Stimulated activated CD4-positive, alpha-beta T cell treated with anti-CD3 and anti-CD28 coated beads, Interleukin-1b, Interleukin-23, amount 100 ng/mL, for 1 hour (primary cell): ENCODE measurements at places on chromosomes 1 and 21.
A peak's percentile ranks its signal among the peaks of the same experiment; 100 is the strongest.

GRCh38 chr1:228445843-228446650 lies 29.4 kb upstream of the TRIM17 start:
- DNase-seq = no peak

DNA sequence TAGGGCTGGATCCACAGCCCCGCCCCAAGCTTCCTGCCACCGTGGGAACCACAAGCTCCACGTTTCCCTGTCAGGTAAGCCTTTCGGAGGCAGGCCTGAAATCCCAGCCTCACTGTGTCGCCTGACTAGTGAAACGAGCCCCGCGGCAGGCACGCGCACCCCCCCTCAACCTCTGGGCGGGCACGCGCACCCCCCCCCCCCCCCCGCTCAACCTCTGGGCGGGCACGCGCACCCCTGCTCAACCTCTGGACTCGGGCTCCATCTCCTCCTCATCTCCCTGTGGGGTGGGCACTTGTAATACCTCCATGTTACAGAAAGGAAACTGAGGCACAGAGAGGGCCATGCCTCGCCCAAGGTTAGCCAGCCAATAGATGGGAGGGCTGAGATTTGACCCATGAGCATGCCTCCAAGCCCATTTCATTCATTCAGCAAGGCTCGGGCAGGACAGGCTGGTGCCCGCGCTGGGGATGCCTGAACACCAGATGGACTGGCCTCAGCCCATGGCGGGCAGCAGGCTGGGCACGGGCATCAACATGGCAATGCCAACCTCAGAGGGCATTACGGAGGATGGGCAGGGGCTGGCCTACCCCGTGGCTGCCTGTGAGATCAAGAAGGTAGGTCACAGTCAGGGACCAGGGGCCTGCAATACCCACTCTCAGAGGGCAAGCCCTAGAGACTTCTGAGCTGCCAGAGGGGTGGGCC lies 4.7 kb downstream of the CFAP410 start:
- DNase-seq = no peak

GRCh38 chr1:205575294-205575885 lies 56.4 kb downstream of the ELK4 start:
- no peak for DNase-seq

GRCh38 chr1:39410915-39411436 lies 80.5 kb upstream of the BMP8A start:
- peak; percentile 16 for DNase-seq

DNA sequence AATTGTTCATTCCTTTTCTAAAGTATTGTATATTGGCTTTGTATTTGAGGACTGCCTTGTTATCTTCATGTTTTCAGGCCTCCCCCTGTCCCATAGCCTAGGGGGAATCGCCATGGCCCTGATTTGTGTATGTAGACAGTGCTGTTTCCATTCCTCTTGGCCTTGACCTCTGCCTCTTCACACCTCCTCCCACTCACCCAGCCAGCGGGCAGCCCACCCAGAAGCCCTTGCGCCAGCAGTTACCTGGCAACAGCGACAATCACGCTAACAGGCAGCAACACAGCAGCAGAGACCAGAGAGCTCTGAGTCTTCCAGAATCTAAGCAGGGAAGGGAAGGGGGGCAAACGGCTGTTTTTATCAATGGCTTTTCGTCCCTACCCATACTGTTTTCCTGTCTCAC lies 50.0 kb upstream of the NPL start:
- no peak for DNase-seq

- no peak for DNase-seq
Observed at GRCh38 chr1:27435566-27436203, 43.3 kb downstream of the GPR3 start.

GRCh38 chr1:151457911-151458801 lies 1.1 kb downstream of the POGZ start:
- peak; percentile 26 for DNase-seq

- no peak for DNase-seq
Observed at GRCh38 chr1:165862448-165862847, 35.0 kb downstream of the UCK2 start.

- DNase-seq = no peak
Observed at GRCh38 chr1:27026621-27027574, 14.2 kb upstream of the TENT5B start.

GRCh38 chr1:205809942-205810345 lies 3.1 kb downstream of the SLC41A1 start:
- no peak for DNase-seq

DNA sequence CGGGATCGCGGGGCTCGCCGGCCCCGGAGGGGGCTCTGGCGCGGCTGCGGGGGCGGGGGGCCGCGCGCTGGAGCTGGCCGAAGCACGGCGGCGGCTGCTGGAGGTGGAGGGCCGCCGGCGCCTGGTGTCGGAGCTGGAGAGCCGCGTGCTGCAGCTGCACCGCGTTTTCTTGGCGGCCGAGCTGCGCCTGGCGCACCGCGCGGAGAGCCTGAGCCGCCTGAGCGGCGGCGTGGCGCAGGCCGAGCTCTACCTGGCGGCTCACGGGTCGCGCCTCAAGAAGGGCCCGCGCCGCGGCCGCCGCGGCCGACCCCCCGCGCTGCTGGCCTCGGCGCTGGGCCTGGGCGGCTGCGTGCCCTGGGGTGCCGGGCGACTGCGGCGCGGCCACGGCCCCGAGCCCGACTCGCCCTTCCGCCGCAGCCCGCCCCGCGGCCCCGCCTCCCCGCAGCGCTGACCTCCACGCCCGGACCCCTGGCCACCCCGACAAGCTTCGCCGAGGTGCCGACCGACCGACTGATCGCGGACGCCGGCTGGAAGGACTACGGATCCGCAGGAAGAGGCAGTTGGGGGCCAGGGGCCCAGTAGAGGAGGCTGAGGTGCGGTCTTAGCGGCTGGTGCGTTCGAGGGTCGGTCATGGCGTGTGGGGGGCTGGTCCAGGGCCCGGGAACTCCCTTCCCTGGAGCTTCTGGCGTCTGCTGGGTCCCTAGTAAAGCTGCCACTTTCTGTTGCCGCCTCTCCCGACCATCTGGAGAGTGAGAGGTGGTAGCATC lies 711 bp downstream of the TRNP1 start:
- DNase-seq = no peak

DNA sequence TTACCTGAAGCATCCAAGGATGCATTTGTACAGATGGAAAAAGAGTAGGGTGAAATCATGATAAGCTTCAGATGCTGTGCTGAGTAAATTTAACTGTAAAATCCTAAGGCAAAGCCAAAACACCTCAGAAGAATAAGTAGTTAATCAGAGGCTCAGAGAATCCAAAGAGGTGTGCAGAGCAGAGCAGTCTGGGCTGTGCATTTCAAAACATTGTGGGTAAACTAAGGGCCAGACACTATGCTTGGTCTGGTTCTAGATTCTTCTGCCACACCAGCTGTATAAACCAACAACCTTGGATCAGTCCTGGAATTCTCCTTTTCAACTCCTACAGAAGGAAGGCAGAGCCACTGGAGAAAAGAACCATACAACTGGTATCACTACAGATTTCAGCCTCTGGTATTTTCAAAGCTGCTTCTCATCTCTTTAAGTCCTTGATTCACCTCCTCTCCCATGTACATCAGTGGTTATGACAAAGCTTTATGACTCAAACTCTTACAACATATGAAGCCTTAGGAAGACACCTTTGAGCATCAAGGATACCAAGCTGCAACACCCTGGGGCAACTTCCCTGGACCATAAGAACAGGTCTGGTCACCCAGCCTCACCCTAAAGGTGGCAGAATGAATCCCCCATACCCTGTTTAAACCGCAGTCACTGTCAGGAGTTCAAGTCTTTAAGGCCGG lies 11.6 kb upstream of the HIPK1 start:
- DNase-seq = no peak

DNA sequence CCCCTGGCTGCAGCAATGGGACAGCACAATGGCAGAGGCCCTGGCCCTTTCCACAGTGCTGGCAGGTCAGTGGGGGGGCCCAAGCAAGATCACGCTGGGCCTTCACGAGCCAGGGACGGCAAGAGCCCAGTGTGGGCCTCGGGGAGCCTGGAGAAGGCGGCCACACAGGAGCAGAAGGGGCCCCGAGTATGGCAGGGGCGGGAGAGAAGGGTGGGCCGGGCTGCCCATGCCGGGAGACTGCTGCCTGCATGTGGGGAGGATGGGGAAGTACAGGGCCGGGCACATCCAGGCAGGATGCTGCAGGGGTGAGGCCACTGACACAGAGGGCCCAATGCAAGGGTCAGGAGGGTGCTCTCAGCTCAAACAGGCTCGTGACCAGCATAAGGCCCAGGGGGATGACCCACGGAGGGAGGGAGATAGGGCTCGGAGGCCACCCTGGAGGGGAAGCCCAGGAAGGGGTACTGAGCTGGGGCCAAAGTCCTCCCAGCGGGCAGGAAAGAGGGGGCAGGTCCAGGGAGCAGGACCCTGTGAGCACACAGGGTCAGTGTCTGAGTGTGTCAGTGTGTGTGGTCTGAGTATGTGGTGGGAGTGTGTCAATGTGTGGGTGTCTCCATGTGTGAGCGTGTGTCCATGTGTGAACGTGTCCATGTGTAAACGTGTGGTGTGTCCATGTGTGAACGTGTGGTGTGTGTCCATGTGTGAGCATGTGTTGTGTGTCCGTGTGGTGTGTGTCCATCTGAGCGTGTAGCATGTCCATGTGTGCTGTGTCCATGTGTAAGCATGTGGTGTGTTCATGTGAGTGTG lies 13.1 kb downstream of the SLC19A1 start:
- DNase-seq = no peak

GRCh38 chr1:242787968-242788367 lies 263.5 kb upstream of the PLD5 start:
- no peak for DNase-seq

DNA sequence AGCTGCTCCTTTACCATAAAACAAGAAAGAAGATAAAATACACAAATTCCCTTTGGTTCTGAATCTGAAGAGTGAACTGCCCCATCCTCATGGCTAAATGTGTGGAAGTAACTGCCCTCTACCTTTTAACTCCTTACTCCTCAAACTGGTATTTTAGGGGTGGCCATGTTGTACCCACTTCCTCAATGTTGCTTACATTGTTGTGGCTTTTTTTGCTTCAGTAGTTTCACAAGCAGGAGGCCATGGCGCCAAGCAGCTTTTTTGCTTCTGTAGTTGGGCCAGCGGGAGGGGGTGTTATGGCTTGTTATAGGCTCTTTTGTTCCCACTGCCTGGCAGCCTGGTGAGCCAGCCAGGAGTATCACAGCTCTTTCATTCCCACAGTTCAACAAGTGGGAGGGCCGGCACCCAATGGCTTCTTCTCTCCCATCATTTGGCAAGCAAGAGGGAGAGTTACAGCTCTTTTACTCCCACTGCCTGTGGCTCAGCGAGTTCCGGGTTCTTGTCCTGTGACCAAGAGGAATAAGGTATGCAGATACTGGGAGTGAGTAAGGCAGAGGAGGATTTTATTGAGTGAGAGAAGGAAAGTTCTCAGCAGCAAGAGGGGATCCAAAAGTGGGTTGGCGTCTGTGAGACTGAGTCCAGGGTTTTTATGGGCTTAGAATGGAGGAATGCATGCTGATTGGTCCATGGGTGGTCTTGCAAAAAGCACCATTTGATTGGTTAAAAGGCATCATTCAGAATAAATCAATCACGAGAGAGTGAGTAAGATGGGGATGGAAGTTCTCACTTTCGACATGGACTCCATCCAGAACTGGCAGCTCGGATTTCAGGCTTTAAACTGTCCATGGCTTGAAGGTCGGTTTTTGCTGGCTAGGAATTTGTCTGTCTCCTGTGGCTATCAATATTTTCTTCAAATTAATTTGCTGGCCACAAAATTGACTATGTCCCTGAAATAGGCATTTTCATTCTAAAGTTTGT lies 429.6 kb downstream of the HLX start:
- DNase-seq = no peak

- no peak for DNase-seq
Observed at GRCh38 chr1:15736038-15736891, at the start of gene SLC25A34. Gene SLC25A34 (plus strand): TSS chr1:15736258. CDS start chr1:15736486, 228 bp downstream.

- no peak for DNase-seq
Observed at GRCh38 chr1:202643397-202644218, 66.6 kb downstream of the SYT2 start.

DNA sequence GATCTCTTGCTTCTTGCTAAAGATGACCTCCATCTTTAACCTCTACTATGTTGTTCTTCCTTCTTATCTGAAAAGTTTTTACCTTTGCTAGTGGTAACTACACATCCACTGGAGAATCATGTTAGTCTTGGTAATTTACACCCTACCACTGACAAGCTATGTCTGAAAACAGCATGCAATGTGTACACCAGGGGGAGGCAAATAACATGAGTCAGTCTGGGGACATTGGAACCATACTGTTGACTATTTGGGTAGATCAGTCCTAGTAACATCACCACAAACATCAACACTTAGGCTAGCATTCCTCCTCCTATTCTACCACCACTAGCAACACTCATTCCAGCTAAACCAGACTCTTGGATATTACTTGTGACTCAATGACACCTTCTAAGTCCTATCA lies 549.0 kb downstream of the KCNT2 start:
- DNase-seq = no peak

DNA sequence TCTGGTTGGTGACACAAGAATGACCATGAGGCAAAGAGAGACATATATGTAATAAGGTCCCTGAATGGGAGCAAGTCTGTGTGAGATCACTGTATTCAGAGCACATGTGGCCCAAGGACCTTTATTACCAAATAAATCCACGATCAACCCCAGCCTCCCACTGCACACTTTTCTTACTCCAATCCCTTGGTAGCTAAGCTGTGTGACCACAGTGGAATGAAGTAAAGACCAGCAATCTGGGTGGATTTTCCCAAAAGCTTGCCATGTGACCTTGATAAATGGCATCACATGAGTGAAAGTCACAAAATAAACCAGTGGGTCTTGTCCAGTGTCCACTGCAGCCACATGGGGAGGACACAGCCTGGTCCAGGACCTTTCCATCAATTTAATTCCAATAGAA lies 36.7 kb upstream of the TLR5 start:
- no peak for DNase-seq

DNA sequence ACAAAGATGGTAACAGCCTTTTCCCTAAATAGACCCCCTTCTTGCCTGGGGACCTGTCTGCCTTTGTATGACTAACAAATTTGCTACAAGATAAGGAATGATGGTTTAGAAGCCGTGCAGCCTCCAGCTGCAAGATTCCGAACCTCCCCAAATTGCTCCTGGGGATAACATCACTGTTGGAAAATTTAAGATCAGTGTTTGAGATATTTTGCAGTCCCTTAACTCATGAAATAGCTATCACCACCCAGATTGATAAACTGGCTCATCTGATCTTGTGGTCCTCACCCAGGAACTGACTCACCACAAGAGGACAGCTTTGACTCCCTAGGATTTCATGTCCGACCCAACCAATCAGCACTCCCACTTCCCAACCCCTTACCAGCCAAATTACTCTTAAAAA lies 254.7 kb downstream of the USH2A start:
- no peak for DNase-seq

DNA sequence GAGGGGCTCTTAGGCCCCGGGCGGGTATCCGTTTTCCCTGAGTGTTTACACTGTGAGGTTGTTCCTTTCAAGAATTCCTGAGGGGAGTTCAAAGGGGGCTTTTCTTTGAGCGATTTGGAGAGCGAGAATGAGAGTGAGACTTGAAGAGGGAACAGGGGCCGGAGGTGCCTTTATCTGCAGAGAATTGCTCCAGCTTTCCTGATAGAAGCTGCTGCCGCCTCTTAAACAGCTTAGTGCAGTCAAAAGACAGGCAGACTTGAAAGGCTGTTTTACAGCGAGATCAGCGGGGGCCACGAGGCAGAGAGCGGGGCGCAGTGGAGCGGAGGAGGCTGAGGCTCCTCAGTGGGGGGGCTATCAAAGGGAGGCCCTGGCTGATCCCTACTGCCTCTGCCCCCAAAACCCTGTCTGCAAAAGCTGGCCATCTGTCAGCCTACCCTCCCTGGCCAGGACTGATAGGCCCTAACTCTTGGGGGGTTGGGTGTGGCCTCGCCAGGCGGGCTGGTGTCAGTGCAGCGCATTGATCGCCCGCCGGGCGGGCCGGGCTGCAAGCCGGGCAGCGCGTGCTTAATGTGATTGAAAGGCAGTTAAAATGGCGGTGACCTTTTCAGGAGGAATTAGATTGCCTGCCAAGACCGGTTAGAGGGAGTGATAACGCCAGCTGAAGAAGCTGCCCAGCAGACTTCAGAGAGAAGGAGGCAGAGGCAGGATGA lies 36.4 kb downstream of the TMEM53 start:
- DNase-seq = no peak
